ENCODE measurements at places on chromosomes 13 and 19.

DNA sequence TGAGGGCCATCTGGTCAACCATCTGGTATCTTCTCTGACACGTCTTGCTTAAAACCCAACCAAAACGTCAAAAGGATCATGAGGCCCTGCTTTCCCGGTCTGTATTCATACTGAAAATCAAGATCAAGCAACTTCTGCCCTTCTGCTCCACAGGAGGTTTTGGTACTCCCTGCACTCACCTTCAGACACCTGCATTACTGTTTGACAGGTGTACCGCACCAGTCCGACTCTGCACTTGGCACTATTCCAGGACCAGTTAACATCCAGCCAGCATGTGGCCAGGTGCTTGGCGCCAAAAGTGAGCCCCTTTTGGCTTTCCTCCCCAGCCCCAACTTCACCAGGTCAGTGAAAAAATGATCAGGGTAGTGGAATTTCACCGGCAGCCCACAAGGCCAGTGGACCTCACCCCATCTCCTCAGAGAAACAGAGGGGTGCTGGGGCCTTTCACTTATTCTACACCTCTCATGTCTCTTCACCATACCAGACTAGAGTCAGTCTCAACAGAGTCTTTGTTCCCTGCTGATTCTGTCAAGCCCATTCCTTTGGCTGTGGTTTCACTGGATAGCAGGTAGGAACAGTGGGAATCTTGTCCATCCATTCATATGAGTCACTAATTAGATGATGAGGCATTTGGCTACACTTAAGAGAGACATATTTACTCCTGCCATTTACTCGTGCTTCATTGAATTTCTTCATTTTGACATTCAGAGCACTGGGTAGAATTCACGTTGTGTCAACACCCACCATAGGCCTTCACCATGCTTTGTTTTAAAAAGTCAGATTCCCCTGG is 85.3 kb downstream of the ZNF726 start:
- no peak for DNase-seq

DNA sequence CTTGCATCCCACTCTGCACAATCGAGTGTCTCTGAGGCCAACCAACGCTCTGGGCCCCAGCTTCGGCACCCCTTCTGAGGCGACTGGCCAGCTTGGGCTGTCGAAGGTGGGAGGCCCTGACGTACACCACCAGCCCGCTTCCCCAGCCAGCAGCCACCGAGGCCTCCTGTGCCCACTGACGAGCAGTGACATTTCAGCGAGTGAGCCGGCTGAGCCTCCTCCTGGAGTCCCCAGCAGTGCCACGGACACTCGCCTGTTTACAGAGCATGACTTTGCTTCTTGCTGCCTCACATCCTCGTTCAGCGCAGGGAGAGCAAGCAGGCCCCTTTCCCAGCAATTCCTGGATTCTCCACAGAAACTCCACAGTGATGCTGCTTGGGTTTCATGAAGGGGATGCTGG is 240.2 kb upstream of the MAB21L1 start:
- no peak for DNase-seq

DNA sequence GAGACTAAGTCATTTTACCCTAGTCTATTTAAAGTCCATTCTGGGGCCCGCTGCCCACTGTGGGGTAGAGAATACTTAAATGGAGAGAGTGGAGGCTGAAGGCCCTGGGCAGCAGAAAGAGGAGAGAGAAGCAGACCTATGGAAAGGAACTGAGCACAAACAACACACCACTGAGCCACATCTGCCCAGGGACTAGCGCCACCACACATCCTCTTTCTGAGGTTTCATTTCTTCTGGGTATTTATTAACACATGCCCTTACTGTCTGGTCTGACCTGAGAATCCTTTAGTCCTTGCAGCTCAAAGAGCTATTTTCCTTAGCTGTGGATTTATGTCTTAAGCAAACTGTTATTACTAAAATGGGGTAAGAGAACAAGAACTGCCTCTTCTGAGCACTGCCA is 154.0 kb downstream of the NALCN start:
- no peak for DNase-seq

DNA sequence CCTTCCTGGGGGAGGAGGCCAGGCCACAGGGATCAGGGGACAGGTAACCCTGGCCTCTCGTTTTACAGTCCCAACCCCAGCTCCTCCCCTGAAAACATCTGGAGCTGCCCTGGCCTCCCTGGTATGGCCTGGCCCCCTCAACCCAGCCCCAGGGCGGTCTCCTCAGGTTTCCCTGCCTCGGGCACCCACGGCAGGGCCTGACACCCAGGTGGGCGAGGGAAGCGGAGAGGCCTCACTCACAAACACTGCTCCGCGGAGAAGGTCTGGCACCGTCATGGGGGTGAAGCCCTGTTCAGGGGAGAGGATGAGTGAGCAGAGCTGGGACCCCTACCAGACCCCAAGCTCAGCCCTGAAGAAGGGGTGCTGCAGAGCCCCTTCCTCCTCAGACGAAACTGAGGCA is 6.5 kb upstream of the CCER2 start:
- DNase-seq = no peak

- DNase-seq = no peak
Observed at GRCh38 chr19:18317961-18318800, 4.7 kb downstream of the LSM4 start.

DNA sequence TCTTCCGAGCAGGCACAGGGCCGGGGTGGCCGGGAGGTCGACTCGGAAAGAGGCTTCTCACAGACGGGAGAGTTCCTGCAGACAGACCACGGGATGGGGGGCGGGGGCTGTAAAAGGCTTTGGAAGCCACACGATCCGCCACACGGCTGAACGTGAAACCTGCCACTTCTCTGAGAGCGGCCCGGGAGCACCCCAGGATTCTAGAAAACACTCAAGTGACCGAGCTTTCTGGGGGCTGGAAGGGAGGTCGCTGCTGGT is 15.6 kb upstream of the SLC39A3 start:
- DNase-seq = no peak

- DNase-seq = no peak
Observed at GRCh38 chr13:114145722-114146121, 13.3 kb upstream of the RASA3 start.

GRCh38 chr13:51758691-51759090 is 45.3 kb downstream of the DHRS12 start:
- no peak for DNase-seq

All from stimulated activated CD8-positive, alpha-beta memory T cell treated with anti-CD3 and anti-CD28 coated beads, Interleukin-4, amount 100 ng/mL, for 24 hours (primary cell).